ENCODE measurements at places on chromosomes 1 and 21.

GRCh38 chr1:200729863-200730262, 8.8 kb upstream of the CAMSAP2 start:
- DNase-seq: no peak

- peak; percentile 72 for DNase-seq
These were observed 500.3 kb upstream of the C1orf87 start for GRCh38 chr1:60573726-60574409.

DNA sequence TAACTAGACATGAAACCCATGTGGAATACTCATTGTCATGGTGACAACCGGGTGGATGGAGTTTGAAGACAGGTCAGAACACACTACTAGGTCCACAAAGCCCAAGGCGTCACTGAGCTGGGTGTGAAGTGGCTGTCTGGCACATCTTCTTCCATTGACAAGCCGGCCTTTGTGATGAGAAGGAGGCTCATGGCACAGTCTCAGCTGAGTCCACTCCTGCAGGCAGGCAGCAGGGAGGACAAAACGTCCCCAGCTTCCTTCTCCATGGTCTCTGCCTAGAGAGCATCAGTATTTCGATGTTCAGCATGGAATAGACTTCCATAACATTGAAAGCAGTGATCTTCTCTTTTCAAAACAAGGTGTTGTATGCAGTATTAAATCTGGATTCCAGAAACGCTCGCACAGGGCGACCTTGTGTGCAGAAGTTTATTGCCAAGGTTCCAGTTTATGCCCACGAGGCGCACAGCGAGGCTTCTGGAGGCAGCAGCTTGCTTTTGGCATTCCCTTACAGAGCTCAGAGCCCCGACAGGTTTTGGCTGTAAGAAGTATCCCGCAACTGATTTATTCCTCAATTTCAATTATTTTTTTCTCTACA, 104.2 kb downstream of the SIM2 start:
- no peak for DNase-seq

DNA sequence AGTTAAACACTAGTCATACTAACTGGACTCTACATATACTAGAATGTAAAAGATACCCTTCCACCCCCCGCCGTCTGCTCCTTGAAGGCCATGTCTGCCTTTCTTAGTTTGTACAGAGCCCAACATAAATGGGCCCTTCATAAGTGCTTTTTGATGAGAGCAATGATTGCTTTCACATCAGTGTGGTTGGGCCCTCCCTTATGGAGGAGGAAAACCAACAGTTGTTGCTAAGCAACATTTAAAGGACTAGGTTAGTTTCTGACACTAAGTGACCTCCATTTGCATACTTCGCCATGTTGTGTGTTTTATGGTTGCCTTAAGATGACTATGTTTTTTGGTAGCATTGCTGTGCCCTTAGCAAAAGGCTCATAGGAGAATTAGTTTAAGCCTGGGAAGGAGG, 182.0 kb upstream of the SGIP1 start:
- DNase-seq: no peak

DNA sequence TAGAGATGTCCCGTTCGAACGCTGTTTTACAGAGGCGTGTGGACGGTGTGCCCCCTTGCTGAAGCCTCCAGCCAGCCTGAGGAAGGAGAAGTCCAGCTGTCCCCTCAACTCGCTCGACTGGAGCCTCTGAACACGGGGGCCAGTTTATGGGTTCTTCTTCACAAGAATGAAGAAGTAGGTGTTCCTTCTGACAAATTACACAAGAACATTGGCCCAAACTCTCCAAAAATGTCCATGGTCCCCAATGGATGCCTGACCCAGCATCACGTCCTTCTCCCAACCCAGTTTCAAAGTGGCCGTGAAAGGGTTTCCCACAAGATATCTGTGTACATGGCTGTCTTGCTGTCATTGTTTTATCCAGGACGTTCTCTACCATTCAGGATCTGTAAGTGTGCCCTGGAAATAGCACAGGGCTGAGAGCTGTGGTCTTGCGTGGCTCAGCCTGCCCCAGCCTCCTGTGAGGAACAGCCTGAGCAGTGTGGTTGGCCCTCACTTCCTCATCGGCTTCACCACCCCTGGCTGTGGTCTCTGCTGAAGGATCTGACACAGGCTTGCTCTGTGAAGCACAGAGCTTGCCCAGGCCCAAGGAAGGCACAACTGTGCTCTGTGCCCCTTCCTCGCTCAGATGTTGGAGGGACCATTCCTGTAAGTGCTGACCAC, 1.0 kb upstream of the S100B start:
- DNase-seq: no peak

- no peak for DNase-seq
These were observed 777 bp downstream of the LRRC41 start for GRCh38 chr1:46302641-46303037.

- DNase-seq: no peak
These were observed 30.6 kb downstream of the LDLRAD2 start for GRCh38 chr1:21842606-21843162.

DNA sequence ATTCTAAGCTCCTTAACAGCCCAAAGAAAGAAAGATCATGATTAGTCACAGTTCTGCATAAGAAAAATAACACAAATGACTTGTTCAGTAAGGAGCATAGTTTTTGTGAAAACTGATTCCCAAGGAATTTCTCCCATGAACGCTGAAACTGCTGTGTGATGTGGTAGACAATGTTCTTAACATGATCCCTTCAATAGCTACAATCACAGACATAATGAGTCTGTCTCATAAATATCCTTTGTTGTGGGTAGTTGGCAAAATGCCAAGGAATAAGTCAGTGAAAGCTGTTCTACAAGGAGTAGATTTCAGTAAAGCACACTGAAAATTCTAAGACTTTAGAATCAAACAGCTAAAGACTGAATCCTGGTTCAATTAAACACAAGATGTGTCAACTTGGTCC, 404.8 kb downstream of the HLX start:
- peak; percentile 28 for DNase-seq

- DNase-seq: no peak
These were observed 23.6 kb downstream of the POU2F1 start for GRCh38 chr1:167244244-167244643.

DNA sequence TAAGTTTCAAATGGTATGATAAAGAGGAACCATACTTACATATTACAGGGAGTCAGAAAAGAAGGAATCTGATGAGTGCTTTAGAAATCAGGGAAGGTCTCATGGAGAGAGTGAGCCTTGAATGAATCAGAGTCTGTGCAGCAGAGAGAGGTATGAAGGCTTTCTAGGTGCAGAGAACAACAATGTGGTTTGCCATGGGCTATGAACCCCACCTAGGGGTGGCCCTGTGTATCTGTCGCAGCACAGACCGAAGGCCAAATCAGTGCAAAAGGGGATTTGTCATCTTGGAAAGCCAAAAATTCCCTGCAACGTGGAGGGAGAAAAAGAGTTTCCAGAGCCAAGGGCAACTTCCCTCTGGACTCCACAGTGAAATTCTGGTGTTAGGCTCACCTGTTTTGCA, 3.5 kb downstream of the PAPPA2 start:
- no peak for DNase-seq

- peak; percentile 98 for DNase-seq
These were observed 87.9 kb downstream of the RIPK4 start for GRCh38 chr21:41678924-41679318.

- DNase-seq: peak; percentile 77
These were observed 22.9 kb downstream of the TCP10L start for GRCh38 chr21:32562426-32562825.

- peak; percentile 23 for DNase-seq
These were observed 7.1 kb upstream of the ZNF669 start for GRCh38 chr1:247111259-247111699.

GRCh38 chr21:32190493-32191144, 88.2 kb downstream of the MIS18A start:
- no peak for DNase-seq

DNA sequence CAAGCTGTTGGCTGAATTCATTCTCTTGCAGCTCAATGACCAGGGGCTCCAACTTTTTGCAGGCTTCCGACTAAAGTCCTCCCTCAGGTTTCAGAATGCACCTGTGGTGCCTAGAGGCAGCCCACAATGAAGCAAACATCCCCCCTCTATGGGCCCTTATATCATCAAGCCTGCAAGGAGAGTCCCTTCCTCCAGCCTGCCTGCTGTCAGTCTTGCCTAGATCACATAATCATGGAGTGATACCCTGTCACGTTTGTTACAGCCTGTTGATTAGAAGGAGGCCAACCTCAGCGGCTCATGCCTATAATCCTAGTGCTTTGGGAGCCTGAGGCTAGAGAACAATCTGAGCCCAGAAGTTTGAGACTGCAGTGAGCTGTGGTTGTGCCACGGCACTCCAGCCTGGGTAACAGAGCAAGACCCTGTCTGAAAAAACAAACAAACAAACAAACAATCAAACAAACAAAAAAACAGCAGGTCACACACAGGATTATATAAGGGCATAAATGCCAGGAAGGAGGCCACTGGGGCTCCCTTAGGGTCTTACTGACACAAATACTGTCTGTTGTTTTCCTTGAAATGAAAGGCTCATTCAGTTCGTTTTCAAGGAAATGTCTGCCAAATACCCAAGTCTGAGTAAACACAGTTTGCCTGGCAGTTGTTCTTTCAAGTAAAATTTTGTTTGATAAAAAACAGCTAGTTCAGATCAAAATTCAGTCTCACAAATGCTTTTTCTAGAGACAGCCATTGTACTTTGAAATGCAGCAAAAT, 4.7 kb upstream of the SPRR3 start:
- no peak for DNase-seq

DNA sequence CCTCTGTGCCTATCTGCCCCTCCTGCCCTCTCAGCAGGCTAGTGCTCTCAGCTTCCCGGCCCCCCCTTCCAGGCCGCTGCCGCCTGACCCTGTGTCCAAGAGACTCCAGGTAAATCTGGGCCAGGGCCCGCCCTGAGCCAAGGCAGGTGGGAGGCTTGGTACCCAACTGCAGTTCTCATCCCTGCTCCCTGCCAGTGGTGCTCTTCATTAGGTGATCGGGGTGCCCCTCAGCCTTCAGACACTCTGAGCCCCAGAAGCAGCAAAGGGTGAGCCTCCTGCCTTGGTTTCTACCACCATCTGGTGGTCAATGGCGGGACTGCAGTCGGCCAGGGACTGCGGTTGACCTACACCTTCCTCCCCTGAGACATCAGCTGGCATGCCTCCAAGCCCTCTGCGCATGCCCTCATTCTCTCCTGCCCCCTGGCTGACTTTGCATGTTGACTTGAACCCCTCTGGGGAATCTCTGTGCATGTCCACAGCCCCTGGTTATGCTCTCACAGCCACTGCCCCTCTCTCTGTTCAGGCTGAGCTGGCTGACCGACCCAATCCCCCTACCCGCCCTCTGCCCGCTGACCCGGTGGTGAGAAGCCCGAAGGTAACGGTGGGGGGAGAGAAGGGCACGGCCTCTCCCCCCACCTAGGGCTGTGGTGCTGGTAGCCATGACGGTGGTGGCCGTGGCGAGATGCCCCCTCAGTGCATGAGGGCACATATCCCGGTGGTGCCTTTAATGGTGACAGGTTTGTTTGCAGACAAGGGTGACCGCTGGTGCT, 2.0 kb upstream of the EFNA4 start:
- peak; percentile 83 for DNase-seq

DNA sequence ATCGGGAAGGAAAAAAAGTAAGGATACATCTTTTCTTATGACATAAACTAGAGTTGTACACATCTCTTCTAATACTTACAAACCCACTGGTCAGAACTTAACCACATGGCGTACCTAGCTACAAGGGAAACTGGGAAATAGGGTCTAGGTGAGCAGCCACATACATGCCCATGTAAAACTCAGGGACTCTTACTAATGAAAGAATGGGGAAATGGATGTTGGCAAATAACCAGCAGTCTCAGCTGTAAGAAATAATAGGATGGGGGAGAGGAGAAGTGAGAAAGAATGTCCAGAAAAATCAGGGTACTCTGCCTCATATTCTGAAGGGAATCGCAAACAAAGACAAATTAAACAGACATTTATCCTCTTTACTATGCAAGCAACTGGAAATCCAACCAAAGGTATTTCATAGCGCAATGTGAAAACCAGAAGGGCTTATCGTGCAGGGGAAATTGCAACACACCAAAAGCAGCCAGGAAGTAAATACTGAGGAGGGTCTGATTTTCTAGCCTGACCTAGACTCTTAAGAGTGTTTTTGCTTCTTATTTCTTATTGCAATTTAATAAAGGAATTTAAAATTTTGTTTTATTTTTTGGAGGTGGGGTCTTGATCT, 17.5 kb downstream of the GTF2B start:
- no peak for DNase-seq

GRCh38 chr1:77538956-77539518, 143.4 kb downstream of the ZZZ3 start:
- DNase-seq: peak; percentile 95

- no peak for DNase-seq
These were observed 8.4 kb upstream of the CAMTA1 start for GRCh38 chr1:6776895-6777294.

GRCh38 chr1:149962736-149963135, 26.1 kb upstream of the MTMR11 start:
- no peak for DNase-seq

GRCh38 chr1:86507935-86508582, 38.8 kb upstream of the CLCA4 start:
- peak; percentile 42 for DNase-seq

- no peak for DNase-seq
These were observed 440.4 kb upstream of the RUNX1 start for GRCh38 chr21:35489389-35489980.

GRCh38 chr1:68173936-68174737, 58.2 kb downstream of the WLS start:
- DNase-seq: peak; percentile 97

DNA sequence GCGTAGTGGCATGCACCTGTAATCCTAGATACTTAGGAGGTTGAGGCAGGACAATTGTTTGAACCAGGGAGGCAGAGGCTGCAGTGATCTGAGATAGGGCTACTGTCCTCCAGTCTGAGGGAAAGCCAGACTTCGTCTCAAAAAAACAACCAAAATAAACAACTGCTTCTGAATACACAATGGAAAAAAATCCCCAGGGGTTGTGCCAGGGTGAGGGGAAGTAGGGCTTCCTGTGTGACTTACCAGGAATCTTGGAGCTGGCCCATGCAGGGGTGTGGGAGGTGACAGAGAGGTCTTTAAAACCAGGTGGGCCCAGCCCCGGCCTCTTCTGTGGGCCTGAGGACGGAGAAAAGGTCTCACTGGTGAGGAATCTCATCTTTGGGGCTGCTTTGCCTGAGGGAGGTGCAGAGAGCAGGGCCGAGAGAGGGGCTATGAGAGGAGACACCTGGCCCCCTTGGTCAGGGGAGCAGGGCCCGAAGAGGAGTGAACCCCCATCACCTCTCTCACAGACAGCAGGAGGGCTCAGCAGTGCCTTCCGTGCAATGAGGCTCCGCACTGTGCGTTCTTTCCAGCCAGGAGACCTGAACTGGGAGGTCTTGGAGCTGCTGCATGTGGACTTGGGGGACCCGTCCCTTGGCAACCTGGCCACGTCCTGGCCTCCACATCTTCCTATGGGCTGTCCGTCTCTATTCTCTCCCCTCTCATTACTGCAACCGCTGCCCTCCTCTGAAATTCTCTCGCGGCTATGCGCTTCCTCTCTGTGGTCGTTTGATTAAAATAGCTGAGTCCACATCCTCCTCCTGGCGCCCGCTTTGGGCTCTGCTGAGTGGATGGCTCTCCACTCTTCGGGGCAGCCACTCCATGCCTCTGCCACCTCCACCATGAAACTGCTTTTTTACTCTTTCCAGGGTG, 10.7 kb downstream of the PLA2G5 start:
- no peak for DNase-seq
